Calu3 (cell line): ENCODE measurements at places on chromosomes 7 and 10. TPM values are rescaled to one million over a fixed set of nuclear protein-coding genes. Genes with fewer than 3 reads are reported as not detected.

Gene AKR1C8
- not detected in 2 replicates for total RNA-seq

Gene APBB1IP
- total RNA-seq, result 1.5 and 1.9 TPM in 2 replicates

Gene CALHM1
- not detected in 2 replicates for total RNA-seq

Gene CYP26A1
- 0.98 and 2.1 TPM in 2 replicates for total RNA-seq

GRCh38 chr7:92732316-92733036 lies 103.9 kb downstream of the CDK6 start:
- H3K27me3 ChIP-seq, result no peaks in the 10 kb centered on the region
- peaks cover 30% of the 10 kb centered on the region for H3K4me1 ChIP-seq
- H3K36me3 ChIP-seq, result peaks cover 11% of the 10 kb centered on the region
- H3K27ac ChIP-seq, result no peak overlapping the region
- no peak for DNase-seq

DNA sequence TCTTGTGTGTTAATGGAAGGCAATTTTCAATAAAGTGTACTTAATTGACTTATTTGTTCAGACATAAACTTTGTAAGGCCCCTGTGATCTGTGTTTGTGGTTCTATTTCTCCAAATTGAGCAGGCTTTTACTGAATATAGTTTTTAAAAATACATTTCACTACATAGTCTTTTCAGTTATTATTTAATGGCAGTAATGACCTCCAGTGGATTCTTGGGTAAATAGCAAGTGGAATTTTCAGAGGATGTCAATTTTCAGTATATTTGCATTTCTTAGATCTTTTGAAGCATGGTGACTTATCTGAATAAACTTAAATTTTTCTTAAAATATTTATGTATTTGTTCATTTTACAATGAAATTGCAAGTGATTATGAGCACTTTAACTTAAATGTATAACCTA lies 203.1 kb upstream of the PCLO start:
- no peaks in the 10 kb centered on the region for H3K27me3 ChIP-seq
- no peaks in the 10 kb centered on the region for H3K36me3 ChIP-seq
- no peak overlapping the region for H3K4me3 ChIP-seq
- H3K27ac ChIP-seq, result no peak overlapping the region
- no peaks in the 10 kb centered on the region for H3K4me1 ChIP-seq
- no peak for DNase-seq

DNA sequence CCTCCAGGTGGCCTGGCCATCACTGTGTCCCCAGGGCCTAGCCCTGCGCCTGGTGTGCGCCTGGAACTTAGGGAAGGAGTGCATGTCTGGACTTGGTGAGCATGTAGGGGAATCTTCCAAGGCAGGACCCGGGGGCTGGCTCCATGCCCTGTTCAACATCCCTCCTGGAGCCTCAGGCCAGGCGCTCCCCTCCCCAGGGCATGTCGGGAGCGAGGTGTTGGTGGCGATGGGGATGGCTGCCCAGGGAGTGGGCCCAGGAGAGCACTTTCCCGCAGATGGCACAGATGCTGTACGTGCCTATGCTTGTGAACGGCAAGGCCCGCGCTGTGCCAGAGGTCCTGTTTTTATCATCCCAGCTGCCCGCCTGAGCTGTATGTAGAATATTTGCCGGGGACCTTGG lies 55.0 kb downstream of the CDH23 start:
- H3K27ac ChIP-seq, result no peak overlapping the region
- no peak overlapping the region for H3K4me3 ChIP-seq
- H3K36me3 ChIP-seq, result no peaks in the 10 kb centered on the region
